Effector memory CD8-positive, alpha-beta T cell (primary cell): ENCODE measurements at places on chromosomes 11 and 22.

GRCh38 chr11:81000334-81000733 is 1559.5 kb upstream of the TENM4 start:
- no peak for DNase-seq

DNA sequence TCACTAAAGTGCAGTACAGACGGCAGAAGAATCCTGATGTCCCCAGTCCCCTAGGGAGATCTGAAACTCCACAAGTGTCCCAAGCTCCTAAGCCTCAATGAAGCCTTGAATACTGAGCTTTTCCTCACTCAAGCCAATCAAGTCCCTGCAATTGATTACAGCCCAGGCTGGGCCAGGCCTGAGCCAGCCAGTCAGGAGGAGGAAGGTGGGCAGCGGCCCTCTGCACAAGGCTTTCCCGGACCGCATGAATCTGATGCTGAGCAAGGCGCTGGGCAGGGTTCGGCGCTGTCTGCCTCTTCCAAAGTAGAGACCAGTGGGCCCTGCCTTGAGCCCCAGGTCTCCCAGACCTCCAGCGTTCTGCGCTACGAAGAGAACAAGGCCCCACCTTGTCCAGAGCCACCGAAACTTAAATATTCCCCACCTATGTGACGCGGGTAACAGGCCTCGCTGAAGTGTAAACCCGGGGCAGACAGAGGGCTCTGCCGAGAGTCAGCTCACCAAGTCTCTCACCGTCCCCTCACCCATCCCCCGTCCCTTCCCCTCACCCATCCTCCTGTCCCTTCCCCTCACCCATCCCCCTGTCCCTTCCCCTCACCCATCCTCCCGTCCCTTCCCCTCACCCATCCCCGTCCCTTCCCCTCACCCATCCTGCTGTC is 63.2 kb downstream of the SCUBE1 start:
- no peak for DNase-seq

DNA sequence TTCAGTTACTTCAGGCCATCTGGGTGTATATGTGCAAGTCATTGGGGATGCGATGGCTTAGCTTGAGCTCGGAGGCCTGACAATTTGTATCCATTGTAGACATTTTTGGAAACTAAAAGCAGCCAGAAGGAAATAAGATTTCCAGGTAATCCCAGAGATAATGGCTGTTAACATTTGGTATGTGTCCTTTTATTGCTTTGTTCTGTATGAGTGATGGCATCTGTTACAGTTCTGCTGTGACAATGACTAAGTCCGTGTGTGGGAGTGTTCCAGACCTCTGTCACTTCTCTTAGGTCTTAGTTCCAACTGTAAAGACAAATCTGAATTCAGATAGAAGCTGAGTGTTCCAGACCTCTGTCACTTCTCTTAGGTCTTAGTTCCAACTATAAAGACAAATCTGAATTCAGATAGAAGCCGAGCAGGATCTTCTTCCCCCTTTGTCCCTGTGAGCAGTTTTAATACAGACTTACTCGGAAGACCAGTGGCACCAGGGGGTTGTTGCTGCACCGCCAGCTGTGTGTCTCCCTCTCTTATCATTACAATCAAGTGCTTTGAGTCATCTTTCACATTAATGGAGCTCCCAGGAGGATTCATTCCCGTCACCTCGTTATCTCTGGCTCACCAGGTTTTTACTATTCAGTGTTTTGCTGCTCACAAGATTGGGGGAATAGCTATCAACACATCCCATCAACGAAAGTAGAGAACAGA is 190.9 kb upstream of the SORL1-AS1 start:
- DNase-seq, result no peak

- no peak for DNase-seq
These were observed 67.7 kb downstream of the ARHGAP8 start for GRCh38 chr22:44819966-44820631.

GRCh38 chr11:16897470-16898061 is 116.6 kb downstream of the PLEKHA7 start:
- DNase-seq, result no peak

GRCh38 chr11:2507212-2507901 is 62.5 kb downstream of the KCNQ1 start:
- DNase-seq, result no peak

DNA sequence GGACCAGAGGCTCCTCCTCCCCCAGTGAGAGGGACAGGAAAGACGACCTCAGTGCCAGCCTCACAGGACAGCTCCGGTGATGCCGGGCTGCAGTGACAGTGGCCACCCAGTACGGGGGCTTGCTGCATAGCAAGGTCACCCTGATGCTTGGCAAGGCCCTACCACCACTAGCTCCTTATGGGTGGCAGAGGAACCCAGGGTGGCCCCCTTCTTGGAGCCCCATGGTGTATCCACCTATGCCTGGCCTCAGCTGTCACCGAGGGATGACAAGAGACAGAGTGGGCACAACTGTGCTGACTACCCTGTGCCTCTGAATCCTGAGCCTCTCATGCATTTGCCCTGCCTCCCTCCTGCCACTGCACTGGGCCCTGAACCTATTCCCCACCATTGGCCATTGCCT is 809.2 kb downstream of the TBC1D22A start:
- no peak for DNase-seq

DNA sequence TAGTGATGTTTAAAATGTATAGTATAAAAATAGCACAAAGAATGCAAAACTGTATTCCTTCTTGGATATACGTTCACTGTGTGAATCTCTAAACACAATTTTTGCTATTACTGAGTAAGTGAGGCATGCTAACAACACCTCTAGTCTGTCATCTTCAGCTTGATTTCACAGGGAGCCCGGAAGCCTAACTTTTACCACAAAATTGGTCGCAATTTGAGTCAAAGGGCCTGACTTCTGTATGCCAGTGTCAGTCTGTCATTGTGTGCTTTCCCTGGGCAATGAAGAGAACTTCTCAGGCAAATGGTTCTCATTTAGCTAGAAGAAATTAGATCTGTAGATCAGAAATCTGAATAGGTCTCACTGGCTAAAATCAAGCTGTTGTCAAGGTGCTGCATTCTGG is 1059.5 kb downstream of the FAM181B start:
- DNase-seq, result no peak

DNA sequence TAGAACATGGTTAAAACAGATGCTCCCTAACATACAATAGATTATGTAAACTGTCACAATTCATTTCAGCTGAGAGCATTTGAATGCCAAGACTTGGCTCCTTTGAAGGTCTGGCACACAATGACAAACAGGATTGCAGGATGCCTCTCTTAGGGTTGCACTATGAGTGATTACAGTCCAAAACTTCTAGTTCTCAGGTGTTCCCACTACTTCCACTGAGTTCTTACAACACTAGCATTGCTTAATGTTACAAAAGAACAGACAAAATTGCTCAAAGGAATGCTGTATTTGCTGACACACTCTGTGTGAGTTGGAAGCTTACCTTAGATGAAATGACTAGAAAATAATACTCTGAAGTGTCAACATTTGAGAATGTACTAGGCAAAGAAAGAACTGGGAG is 2413.8 kb upstream of the RAG2 start:
- no peak for DNase-seq

DNA sequence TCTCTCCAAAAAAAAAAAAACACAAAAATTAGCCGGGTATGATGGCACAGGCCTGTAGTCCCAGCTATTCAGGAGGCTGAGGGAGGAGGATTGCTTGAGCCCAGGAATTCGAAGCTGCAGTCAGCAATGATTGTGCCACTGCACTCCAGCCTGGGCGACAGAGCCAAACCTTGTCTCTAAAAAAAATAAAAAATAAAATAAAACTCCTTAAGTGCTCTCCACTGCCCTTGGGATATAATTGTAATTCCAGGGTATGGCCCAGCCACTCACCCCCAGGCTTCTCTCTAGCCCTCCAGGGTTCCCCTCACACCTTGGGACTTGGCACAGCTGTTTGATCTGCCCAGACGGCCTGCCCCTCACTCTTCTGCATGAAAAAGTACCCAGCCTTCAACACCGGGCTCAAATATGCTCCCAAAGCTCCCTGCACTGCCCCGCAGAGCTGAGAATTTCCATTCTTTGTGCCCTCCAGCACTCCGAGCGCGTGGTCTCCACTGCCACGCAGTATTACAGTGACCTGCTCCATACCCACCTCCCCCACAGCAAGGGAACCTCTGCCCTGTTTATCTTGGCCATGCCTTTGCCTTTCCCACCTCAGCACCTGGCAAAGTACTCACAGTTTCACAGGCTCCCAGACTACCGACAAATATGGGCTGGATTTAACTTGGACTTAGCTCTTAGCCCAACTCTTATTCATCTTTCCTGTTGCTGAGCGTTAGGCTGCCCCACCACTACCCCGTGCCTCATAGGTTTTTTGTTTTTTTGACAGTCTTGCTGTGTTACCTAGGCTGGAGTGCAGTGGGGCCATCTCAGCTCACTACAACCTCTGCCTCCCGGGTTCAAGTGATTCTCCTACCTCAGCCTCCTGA is 7.6 kb upstream of the FTH1 start:
- no peak for DNase-seq

- no peak for DNase-seq
These were observed 168.1 kb downstream of the DBX1 start for GRCh38 chr11:19992162-19992561.

DNA sequence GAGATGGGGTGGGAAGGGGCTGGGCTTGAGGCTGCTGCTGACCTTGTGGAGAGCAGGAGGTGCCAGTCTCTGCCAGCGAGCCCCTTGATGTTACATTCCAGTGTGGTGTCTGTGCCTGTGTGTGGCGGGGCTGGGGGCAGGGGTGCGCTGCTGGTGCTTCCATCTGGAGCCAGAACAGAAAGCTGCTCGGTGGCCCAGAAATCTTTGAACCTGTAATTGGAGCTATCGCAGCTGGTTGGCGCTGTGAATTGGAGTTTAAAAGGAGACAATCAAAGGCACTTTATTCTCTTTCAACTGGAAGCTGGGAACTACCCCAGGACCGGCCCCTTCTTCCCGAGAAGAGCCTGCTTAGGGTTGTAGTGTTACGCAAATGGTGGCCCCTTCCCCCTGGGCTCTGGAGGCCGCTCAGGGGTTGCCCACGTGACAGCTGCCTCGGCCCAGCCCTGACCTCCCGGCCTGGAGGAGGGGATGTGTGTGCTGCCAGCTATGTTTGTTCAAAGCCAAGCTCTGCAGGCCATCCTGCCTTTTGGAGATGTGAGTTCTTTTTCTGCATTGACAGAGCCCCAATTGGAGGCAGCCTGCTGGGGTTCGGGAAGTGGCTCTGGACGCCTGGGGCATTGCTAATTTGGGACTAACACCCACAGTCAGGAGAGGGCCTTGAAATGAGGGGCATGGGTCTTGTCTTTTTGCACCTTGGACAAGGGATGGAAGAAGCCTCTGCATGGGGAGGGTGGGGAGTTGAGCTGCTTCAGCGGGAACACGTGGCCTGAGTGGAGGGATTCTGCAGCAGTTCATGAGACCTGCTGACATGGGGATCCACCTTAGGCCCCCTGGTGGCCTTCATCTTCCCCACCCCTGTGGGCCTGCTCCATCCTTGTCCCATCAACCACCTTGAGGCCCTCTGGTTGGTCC is 14.0 kb upstream of the ARSA start:
- no peak for DNase-seq

- no peak for DNase-seq
These were observed 7.3 kb upstream of the MCAM start for GRCh38 chr11:119324189-119324588.

GRCh38 chr11:68282141-68282860 is 10.5 kb upstream of the C11orf24 start:
- no peak for DNase-seq

- DNase-seq, result no peak
These were observed 725.9 kb upstream of the CCDC179 start for GRCh38 chr11:23586173-23586572.

DNA sequence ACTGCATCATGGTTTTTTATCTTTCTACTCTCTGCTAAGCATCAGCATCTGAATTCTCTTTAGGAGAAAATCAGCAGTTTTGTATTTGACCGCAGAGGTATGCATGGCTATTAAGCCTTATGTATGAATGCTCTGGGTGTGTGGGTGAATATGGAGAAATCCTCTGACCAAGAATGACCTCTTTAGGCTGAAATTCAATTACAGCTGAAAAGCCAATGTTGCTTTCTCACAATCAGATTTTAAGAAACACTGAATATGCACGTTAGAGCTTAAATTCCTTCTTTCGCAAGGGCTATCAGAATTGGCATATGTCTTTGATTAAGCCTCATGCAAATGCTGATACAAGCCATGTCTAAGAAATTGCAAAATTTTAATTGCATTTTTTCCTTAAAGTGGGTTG is 43.2 kb downstream of the ARHGAP42 start:
- no peak for DNase-seq

GRCh38 chr11:69058511-69059270 is 10.0 kb downstream of the TPCN2 start:
- no peak for DNase-seq

DNA sequence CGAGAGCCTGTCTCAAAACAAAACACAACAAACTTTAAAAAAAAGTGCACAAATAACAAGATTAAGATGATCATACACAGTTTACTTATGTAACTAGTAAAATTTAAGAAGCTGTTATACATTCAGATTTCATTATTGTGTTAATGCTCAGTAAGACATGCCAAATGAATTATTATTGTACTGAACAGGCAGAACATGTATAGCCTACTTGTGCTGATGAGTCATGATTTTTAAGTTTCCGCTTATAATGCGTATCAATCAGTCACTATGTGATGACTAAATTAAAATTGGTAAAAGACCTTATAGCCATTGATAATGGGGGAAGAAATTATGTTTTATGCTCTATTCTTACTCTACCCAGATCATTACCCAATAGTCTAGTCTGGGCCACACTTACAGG is 20.5 kb upstream of the EXPH5 start:
- no peak for DNase-seq

DNA sequence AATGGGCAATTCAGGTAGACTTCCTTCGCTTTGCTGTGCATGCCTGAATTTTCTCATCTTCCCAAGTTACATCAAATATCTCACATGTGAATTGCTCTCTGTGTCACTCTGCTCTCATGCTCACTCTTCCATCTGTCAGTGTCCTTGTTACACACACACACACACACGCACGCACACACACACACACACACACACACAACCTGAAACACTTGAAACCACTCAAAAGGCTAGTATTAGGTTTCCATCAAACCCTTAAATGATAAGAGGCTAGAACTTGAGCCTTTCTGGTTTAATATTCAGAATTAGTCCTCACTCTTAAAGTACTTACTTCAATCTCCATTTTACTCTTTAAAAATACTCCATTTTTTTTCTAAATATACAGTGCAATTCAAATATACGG is 282.4 kb downstream of the C11orf87 start:
- DNase-seq, result no peak

GRCh38 chr11:92711926-92712325 is 257.5 kb upstream of the MTNR1B start:
- DNase-seq, result no peak

- no peak for DNase-seq
These were observed 38.7 kb downstream of the NARS2 start for GRCh38 chr11:78535920-78536319.

DNA sequence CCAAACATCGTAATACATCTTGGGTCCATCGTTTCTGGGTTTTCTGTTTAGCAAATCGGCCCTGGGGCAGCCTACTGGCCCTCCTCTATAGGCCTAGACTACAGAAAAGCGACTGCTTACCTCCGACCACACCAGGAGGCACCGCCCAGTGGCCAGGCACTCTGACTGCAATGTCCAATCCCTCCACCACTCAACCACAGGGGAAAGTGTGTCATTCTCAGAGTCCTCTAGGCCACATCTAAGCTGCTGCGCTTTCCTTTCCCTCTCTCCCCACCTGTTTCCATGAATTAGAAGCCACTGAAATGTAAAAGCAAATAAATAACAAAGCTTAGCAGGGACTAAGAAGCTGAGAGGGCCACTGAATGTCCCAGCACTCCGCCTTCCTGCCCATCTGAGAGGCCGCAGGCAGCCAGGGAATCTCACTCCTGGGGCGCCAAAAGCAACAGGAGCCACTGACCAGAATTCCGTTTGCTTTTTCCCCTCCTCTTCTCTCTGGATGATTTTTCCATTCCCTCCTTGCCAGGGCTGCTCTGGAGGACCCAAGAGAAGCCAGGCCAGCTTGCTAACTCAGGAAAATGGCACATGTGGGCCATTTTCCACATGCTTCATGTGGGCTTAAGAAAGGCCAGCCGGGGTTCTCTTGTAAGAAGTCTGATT is 50.1 kb upstream of the FLI1 start:
- DNase-seq, result no peak
